ENCODE measurements at places on chromosomes 1 and 21.

DNA sequence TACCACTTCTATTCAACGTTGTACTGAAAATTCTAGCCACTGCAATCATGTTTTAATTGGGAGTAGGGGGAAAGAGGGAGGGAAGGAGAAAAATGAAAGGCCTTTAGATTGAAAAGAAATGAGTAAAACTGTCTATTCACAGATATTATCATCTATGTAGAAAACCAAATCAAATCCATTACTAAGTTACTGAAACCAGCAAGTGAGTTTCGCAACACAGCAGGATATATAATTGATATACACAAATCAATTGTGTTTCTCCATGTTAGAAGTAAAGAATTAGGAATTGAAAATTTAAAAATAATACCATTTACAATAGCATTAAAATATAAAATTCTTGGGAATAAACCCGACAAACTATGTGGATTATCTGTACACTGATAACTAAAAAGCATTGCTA is 19.2 kb downstream of the SFT2D2 start:
- no peak for DNase-seq

DNA sequence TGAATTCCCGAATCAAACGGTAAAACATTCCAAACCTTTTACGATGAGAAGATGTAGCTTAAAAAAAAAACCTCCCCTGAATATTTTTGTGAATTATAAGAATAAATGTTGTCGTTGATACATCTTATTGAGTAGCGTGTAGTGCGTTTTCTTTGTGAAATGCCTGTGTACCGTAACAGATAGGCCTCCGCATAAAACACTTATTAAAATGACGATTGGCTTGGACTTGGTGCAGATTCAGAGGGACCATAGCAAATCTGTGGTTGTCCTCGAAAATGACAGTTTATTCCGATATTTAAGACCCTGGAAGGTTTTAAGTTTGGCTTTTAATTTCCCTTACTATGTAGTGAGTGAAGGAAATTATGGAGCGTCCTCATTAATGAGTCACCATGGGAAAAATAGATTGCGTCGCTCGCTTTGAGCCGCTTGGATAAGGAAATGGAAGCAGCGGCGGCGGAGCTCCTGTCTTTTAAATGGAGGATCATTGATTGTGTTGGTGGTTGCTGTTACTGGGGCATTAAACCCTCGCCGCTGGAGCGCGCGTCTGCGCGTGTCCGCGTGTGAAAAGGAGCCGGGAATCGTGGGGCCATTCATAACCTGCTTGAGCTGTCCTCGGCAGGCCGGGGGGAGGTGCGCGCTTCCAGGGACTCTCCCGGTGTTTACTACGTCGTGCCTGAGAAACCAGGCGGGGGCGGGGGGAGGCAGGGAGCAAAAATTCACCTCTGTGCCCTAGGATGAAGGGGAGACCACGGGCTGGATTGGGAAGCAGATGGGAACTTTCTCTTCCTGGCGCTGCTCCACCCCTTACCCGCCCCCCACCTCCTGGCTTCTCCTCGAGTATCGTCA is 1.6 kb downstream of the SPEN start:
- no peak for DNase-seq

GRCh38 chr1:58418283-58419228 is 128.0 kb downstream of the OMA1 start:
- no peak for DNase-seq

DNA sequence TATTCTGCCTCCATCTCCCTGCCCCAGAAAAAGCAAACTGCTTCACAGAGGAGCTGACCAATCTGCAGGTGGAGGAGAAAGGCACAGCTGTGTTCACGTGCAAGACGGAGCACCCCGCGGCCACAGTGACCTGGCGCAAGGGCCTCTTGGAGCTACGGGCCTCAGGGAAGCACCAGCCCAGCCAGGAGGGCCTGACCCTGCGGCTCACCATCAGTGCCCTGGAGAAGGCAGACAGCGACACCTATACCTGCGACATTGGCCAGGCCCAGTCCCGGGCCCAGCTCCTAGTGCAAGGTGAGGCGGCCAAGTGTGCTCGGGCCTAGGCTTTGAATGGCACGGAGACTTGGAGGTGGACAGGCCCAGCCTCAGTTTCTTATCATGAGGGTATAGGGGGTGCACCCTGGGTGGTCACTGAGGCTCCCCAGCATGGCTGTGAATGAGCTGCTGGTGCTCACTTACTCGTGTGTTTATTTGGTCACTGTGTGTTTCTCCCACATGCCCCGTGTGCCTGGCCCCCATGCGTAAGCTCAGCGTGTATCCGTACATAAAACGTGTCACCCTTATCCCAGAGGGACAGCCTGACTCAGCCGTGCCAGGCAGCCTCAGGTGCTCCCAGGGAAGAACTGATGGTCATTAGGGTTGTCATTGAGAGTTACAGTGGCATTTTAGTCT is 75.8 kb downstream of the OBSCN start:
- DNase-seq: no peak

- no peak for DNase-seq
Measured at GRCh38 chr1:6880951-6881690, 95.9 kb downstream of the CAMTA1 start.

All from D721Med (cell line).